ENCODE measurements at places on chromosomes 2 and 18. TPM values are rescaled to one million over a fixed set of nuclear protein-coding genes. Genes with fewer than 3 reads are reported as not detected.

The C1QL2 gene
- total RNA-seq = not detected

The ACSL3 gene
- 70.1 TPM for total RNA-seq

The PLEK gene
- total RNA-seq = 319 TPM

The RBBP8 gene
- 66.6 TPM for total RNA-seq

The CYP27A1 gene
- total RNA-seq = 0.61 TPM

The SH3RF3 gene
- total RNA-seq = 8.8 TPM

The RAPGEF4 gene
- total RNA-seq = 0.18 TPM

The TSPYL6 gene
- total RNA-seq = not detected

The RTKN gene
- total RNA-seq = 11.9 TPM

The KIF1A gene
- 0.95 TPM for total RNA-seq

The DSEL gene
- not detected for total RNA-seq

The CFAP65 gene
- not detected for total RNA-seq

The IL1RN gene
- not detected for total RNA-seq

The EMX1 gene
- 1.1 TPM for total RNA-seq

The GLB1L gene
- total RNA-seq = 4.5 TPM

The CRIM1 gene
- 6.5 TPM for total RNA-seq

The GATA6 gene
- total RNA-seq = 0.05 TPM

The KCNS3 gene
- not detected for total RNA-seq

The ERMN gene
- total RNA-seq = 1.2 TPM

The HOXD9 gene
- not detected for total RNA-seq

The OTOF gene
- total RNA-seq = 0.29 TPM

The MC2R gene
- 0.15 TPM for total RNA-seq

The CERKL gene
- total RNA-seq = not detected

The FAM228A gene
- not detected for total RNA-seq

The POU3F3 gene
- not detected for total RNA-seq

The DYSF gene
- 0.05 TPM for total RNA-seq

The LOXHD1 gene
- total RNA-seq = not detected

The NAT8 gene
- not detected for total RNA-seq
